ENCODE measurements at places on chromosomes 6 and 20.
A peak's percentile ranks its signal among the peaks of the same experiment; 100 is the strongest.

DNA sequence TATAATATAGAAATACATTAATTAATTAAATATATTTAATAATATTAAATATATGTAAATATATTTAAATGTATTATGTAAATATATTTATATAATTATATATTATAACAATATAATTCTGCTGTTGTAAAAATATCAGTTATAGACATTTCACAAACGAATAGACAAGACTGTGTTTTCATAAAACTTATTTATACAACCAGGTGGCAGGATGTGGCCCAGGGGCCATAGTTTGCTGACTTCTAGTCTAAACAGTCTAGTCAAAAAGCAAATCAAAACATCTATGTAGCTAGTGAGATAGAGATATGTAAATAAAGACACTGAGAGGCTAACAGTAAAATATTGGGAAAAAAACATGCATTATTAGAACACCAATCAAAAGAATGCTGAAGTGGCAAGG is 136.4 kb downstream of the TBXT start:
- no peak for DNase-seq

- DNase-seq = no peak
Observed at GRCh38 chr6:56909115-56909907, 45.6 kb upstream of the BEND6 start.

DNA sequence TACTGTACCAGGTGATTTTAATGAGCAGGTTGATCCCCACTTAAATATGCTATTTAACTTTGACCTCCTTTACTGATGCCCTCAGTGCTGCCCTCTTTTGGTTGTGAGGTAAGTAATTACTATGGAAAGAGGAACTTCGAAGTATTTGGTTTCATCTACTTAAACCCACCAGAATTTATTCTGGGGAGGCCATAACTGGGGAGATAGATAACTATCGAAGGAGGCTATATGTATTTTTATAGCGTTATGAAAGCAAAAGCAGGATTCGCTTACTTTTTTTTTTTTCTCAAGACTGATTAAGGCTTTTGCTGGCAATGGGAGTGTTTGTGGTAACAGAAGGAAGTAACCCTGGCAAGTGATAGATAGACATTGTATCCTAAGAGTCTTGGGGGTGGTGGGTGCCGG is 168.9 kb upstream of the CENPW start:
- no peak for DNase-seq

- no peak for DNase-seq
Observed at GRCh38 chr6:135572051-135572450, 74.5 kb upstream of the AHI1 start.

- no peak for DNase-seq
Observed at GRCh38 chr6:43671801-43672690, 15.5 kb downstream of the MRPS18A start.

- DNase-seq = no peak
Observed at GRCh38 chr6:19536838-19537237, 300.3 kb upstream of the ID4 start.

GRCh38 chr6:158411998-158412397 is 99.7 kb downstream of the TULP4 start:
- DNase-seq = no peak

DNA sequence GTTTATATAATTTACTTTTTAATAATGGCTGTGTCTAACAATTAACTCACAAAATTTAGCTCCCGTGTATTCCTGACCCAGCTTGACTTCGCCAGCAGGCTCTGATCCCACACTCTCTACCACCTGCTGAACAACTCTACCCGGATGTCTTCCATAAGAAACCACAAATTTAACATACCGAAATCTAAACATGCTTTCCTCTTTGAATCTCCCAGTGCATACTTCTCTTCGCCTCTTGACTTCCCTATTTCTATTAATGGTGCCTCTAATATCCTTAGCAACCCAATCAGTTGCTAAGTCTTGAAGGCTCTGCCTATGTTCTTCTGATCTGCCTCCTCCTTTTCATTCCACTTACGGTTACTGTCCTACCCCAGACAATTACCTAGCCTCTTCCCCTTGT is 4.6 kb upstream of the MYB start:
- DNase-seq = no peak

DNA sequence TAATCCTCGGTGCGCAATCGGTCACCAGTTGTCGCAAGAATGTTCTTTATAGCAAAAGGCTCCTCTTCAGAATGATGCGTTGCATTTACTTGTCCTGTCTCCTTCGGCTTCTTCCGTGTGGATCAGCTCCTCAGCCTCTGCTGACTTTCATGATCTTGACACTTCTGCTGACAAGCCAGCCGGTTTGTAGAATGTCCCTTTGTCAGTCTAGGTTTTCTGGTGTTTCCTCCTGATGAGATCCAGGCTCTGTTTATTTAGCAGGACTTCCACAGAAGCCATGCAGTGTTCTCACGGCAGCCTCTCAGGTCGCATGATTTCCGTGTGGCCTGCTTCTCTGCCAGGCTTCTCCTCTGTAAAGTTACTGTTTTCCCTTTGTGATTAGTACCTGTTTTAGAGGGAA is 66.9 kb downstream of the STX11 start:
- DNase-seq = no peak

DNA sequence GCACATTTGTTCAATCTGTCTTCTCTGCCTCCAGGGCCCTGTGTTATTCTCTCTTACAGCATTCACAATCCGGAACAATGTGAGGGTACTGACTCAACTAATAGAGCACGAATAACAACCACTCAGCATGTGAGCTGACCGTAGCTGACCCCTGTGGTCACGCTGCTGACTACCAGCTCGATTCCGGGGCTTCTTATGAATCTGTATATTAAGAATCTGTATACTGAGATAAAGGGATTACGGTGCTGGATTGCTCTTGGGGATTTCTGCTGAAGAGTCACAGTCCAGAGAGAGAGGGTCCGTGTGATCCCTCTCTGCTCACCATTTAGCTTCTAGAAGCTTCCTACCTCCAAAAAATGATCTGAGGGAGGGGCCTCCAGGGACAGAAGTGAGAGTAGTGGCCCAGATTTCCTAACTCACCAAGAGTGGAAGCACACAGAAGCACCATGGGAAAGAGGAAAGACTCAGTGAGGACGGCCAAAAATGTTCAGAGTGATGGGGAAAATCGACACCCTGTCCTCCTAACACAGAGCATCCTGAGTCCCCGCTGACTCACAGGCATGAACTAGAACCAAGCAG is 156.2 kb downstream of the THBS2 start:
- no peak for DNase-seq

DNA sequence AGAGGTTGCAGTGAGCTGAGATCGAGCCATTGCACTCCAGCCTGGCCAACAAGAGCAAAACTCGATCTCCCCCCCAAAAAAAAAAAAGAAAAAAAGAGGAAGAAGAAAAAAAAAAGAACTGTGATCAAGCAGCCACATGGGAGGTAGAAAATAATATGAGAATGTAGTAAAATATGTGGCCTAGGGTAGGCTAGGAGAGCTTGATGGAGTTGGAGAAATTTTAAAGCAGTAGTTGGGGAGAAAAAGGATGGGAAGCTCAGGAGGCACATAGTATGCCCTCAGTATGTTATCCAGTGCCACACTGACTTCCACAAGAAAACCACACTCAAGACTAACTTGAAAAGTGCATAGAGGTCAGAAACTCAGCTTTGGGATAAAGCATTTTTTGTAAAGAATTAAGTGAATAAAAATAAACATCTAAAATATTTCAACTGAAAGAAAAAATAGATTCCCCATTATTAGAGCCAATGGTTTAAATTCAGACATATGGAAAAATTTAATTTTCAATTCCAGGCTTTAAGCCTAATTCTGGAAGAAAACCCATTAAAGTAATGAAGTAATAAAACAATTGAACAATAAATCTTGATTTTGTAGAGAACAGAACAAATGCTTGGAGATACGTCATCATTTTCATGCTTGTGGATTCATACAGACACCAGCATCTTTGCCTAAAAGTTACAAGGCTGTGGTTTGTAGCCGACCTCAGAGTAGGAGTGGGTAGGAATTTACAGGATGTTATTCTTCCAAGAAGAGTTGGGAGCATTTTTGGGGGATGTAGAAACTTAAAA is 34.7 kb downstream of the PLEKHG1 start:
- DNase-seq = no peak

- DNase-seq = no peak
Observed at GRCh38 chr20:48338717-48339116, 489.1 kb downstream of the PREX1 start.

- no peak for DNase-seq
Observed at GRCh38 chr6:79543886-79544285, 6.7 kb upstream of the LCA5 start.

DNA sequence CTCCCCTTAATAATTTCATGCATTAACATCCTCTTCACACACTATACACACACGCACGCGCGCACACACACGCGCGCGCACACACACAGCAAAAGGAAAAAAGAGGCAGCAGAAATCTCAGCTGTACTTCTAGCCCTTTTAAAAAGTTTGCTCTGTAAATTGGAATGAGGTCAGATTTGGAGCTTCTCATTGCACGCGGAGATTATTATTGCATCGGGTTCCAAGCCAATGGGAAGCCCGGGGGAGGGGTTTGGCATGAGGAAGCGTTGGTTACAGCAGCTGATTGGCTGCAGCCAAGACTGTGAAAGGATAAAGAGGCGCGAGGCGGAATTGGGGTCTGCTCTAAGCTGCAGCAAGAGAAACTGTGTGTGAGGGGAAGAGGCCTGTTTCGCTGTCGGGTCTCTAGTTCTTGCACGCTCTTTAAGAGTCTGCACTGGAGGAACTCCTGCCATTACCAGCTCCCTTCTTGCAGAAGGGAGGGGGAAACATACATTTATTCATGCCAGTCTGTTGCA is at the start of gene SOX4:
TSS of gene SOX4 (plus strand) at position 340 of the 515 bp plus-strand sequence. CDS start 784 bp downstream, outside the sequence.
- DNase-seq = peak; percentile 98

- DNase-seq = no peak
Observed at GRCh38 chr6:144607998-144608735, 323.0 kb downstream of the UTRN start.

- no peak for DNase-seq
Observed at GRCh38 chr6:120576061-120576460, 758.2 kb downstream of the TBC1D32 start.

- no peak for DNase-seq
Observed at GRCh38 chr20:370977-371754, 9.4 kb upstream of the TRIB3 start.

- no peak for DNase-seq
Observed at GRCh38 chr20:50138120-50138478, 15.4 kb downstream of the PEDS1 start.

DNA sequence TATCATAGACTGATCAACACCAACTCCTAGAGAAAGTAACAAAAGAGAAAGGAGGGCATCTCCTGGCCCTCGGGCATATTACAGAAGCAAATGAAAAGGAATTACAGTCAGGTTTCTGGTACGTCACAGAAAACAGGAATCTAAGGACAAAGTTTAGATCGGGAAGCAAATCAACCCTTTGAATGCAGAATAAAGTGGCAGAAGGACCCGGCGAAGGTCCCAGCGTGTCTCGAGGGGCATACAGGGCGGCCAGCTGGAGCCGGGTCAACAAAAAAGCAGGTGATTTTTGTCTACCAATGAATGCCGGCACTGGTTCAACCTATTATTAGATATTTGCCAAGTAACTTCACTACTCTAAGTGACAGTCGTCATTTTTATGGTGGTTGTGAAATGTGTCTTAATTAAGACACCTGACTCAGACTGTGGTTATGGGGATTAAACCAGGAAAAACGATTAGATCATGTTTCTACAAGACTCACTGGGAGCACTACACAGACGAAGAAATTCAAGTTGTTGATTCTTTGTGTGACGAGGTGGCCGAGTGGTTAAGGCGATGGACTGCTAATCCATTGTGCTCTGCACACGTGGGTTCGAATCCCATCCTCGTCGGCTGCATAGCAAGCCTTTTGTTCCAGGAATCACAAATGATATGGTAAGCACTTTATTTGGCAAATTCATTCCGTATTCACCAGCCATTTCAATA is 12.4 kb upstream of the ZSCAN9 start:
- DNase-seq = peak; percentile 79

- no peak for DNase-seq
Observed at GRCh38 chr20:53077373-53078205, 105.4 kb downstream of the TSHZ2 start.

DNA sequence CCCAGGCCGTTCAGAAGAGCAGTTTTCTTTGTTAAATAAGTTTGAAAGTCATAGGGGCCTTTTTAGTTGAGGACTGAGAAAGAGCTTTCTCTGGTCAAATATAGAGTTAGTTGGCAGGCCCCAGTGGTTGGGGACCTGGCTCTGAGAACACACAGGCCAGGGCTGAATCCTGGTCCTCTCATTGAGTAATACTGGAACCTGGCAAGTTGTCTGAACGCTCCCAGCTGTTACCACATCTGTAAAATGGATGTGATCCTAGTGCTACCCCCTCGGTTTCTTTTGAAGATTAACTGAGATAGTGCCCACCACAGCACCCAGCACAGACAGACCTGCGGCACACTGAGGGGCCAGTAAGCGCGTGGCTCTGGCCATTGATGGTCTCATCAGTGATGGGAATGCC is 215.5 kb downstream of the ZDHHC14 start:
- no peak for DNase-seq

DNA sequence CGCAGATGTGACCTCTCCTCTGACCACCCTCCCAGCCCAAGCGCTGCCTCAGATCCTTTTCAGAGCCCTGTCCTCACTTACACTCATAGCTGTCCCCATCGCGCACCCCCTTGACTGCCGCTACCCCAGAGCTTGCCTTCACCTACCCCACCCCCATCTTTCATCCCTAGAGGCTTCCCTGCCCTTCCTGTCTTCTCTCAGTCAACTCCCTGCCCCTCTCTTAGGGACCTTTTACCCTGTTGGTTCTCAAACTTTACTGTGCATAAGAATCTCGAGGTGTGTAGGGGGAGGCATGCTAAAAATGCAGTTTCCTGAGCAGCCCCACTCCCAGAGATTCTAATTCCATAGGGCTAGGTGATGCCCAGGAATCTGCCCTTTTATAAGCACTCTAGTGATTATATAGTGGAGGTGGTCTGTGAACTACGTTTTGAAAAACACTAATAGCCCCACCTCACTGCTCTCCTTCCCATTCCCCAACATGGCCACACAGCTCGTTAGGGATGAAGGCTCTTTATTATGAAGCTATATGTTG is 725 bp downstream of the TM9SF4 start:
- DNase-seq = no peak

DNA sequence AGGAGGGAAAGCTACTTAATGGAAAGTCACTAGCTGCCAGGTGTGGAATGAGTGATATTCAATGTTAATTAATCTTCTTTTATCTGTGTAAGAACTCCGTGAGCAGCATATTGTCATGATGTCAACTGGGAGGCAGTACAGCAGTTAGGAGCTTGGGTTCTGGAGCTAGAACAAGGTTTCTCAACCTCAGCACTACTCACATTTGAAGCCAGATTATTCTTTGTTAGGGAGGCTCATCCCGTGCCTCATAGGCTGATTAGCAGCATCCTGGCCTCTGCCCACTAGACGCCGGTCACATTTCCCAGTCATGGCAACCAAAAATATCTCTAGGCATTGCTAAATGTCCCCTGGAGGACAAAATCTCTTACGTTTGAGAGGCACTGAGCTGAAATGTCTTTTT is 41.2 kb downstream of the BCAS1 start:
- DNase-seq = no peak

- DNase-seq = no peak
Observed at GRCh38 chr6:5351552-5352210, 90.4 kb downstream of the FARS2 start.

All from NCI-H446 (cell line).